ENCODE measurements at places on chromosomes 11 and 22. TPM values are rescaled to one million over a fixed set of nuclear protein-coding genes. Genes with fewer than 3 reads are reported as not detected.
A peak's percentile ranks its signal among the peaks of the same experiment; 100 is the strongest.

Gene IGHMBP2
- total RNA-seq, result 133 TPM

Gene TTC9C
- total RNA-seq, result 0.89 TPM

Gene SEPTIN5
- total RNA-seq, result 38.8 TPM

Gene OTOG
- not detected for total RNA-seq

Gene SART1
- 150 TPM for total RNA-seq

Gene NTM
- total RNA-seq, result not detected

Gene LTBP3
- total RNA-seq, result 117 TPM

Gene SLC17A6
- total RNA-seq, result not detected

Gene MAPK8IP2
- 5.8 TPM for total RNA-seq

Gene TRIM49
- not detected for total RNA-seq

- no peak for DNase-seq
Observed at GRCh38 chr11:796565-797295, 1.4 kb downstream of the SLC25A22 start.

DNA sequence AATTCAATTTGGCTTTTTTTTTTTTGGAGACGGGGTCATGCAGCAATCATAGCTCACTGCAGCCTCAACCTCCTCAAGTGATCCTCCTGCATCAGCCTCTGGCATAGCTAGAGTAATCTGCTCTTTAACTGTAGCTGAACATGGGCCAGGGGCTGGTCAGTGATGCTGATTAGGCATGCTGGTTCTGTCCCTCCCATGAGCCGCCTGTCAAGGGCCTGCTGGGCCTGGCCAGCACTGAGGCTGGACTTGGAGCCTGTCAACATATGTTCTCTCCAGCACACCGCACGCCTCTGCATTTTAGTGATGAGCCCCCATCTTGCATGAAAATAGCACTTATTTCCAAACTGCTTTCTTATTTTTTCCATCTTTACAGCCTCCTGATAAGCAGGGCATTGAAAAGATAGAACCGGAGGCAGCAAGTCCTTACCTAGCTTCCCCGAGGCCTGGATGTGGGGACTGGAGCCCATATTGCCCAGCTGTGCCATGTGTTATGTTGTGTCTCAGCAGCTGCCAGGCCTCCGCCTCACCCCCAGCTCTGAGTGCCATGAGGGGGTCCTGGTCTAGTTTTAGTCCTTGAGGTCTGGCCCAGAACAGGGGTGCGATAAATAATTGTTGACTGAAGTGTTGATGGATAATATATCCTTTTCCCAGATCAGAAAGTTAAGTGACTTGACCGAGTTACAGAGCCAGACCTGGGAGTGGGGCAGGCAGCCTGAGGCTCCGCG lies 80.0 kb downstream of the CTTN start:
- no peak for DNase-seq

DNA sequence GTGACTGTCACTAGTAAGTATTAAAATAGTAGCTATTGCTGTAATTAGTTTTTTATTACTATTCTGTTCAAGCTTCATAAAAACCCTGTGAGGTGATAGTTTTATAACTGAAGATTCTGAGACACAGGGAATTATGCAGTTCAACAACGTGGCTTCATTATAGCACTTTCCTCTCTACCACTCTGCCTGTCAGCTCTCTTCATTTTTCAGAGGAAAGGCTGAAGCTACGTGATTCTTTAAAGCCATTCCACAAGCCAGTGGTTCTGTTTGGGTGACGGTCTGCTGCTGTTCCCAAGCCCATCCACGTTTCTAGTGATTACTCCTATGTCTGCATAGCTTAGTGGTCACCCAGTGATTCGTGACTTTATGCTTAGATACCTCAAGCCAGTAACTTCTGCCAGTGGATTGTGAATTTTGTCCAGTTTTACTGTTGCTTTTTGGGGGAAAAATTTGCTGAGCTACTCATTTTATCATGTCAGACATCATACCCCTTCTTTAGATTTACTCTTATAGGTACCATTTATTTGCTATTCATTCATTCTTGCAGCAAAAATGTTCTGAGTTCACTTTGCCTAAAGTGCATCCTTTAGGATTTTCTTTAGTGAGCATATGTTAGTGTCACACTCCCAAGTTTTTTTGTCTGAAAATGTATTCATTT lies 59.8 kb downstream of the UVRAG start:
- DNase-seq, result no peak

- peak; percentile 50 for DNase-seq
Observed at GRCh38 chr11:57787920-57788702, 26.5 kb downstream of the CTNND1 start.

- no peak for DNase-seq
Observed at GRCh38 chr22:30002861-30003486, 77.3 kb upstream of the HORMAD2 start.

DNA sequence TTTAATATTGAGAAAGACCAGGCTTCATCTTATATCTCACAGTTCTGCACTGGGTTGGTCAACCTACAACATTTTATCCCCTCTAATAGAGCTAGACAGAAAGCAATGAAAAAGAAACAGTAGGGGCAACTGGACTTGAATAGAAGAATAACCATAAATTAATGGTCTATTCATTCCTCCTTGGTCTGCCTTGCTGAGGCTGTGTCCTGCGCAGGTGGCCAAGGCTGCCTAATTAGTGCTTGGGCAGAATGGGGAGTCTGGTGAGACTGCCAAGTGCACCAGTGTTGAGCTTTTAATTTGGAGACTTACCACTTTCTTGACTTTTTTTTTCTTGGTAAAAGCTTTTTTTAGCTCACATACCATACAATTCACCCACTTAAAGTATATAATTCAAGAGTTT lies 35.0 kb upstream of the SPON1 start:
- no peak for DNase-seq

- no peak for DNase-seq
Observed at GRCh38 chr22:35361001-35361558, 19.8 kb upstream of the HMOX1 start.

GRCh38 chr11:657691-658126 lies 20.6 kb downstream of the DRD4 start:
- no peak for DNase-seq

GRCh38 chr22:24951942-24952836 lies at the start of gene KIAA1671:
TSS of gene KIAA1671 (plus strand) at chr22:24952716. CDS start at chr22:25028000, 75,284 bp downstream.
- DNase-seq, result peak; percentile 91

GRCh38 chr11:123707606-123708205 lies 33.8 kb downstream of the ZNF202 start:
- peak; percentile 59 for DNase-seq

DNA sequence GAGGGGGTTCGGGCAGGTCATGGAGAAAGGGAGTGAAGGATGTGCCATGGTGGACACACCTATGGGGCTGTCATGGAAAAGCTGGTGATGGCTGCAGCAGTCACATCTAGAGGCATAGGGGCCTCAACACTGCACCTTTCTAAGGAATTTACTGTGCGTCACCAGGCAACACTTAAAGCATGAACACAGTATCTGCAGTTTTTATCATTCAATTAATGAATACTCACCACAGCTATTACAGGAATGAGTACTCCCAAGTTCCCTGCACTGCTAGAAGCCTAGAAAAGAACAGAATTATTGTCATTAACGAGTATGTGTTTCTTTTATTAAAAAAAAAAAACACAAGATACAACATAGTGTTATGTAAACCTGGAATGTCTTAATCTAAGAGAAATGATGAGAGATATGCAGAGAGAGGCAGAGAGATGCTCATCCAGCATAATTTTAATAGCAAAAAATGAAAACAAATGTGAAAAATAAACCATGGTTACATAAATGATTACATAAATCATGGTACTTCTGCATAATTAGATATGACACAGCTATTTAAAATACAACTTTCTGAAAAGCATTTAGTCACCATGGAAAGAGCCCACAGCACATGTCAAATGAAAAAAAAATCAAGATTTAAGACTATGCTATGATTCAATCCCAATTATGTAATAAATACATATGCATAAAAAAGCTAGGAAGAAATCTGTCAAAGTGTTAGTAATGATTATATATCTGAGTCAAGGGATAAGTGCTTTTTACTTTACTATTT lies 19.2 kb downstream of the SERPIND1 start:
- peak; percentile 35 for DNase-seq

DNA sequence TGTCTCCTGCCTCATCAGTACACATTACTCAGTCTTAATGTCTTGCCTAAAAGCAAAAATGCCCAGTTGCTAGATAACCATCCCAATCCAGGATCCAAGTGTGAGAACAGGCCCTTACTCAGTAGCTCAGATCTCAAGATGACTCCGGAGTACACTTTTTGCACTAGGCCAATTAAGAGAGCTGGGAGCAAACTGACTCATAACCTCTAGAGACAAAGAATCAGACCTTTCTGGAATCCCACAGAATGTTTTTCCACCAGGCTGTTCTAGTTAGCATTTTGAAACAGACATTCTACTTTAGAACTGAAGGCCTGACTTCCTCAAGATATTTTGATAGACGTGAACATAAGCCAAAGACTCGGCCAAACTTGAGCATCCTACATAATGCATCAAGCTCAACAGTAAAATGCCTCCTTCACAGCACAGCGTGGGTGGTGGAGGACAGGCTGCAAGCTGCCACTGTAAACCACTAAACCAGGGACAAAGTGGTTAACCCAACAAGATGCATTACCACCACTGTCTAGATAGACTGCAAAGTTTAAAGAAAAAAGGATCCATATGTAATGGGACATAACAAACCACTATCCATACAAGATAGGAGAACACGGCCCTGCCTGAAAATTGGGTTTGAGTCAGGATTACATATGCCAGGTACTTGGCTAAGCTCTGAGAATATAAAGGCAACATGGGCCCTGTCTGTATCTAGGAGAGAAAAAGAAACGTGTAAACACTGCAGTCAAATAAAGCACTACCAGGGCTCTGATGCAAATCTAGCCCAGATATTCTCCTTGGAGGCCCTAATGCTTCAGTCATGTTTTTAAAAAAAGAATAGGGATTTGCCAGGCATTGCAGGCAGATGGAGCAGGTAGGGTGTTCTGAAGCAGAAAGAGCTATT lies 48.3 kb downstream of the MYH9 start:
- DNase-seq, result no peak

Data from stomach (tissue), 19 donors.